ENCODE measurements at places on chromosomes 12 and 14. TPM values are rescaled to one million over a fixed set of nuclear protein-coding genes. Genes with fewer than 3 reads are reported as not detected.

TMEM132C gene
- not detected for total RNA-seq

KRT77 gene
- not detected for total RNA-seq

KLRF1 gene
- not detected for total RNA-seq

SPTB gene
- total RNA-seq, result not detected

SCFD1 gene
- total RNA-seq, result 76.5 TPM

WNT1 gene
- not detected for total RNA-seq

TAS2R43 gene
- total RNA-seq, result 0.42 TPM

MMP17 gene
- 63.2 TPM for total RNA-seq

KCNMB4 gene
- 0.32 TPM for total RNA-seq

ACOT6 gene
- total RNA-seq, result not detected
